Vagina (tissue), 2 donors: ENCODE measurements at places on chromosomes 6 and 20.

DNA sequence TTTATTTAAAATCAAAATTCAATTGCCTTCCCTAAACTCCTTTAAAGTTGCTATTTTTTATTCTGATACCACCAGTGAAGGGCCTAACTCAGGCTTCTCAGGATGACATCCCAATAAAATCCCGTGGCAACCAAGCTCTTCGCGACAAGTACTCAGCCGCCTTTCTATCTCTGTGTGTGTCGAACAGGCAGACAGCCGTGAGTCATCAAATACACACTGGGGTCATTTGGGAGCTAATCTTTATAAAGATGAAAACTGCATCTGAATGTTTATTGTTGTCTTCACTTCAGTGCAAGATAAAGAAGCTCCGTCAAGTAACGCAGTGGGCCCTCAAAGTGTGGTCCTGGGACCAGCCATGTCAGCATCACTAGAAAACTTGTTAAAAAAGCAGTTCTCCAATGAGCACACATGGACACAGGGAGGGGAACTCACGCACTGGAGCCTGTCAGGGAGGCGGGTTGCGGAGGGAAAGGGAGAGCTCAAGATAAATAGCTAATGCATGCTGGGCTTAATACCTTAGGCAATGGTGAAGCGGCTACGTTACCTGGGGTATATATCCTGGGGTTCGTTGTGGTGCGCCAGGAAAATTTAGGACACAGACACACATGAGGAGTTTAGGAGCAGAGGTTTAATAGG is 119.3 kb downstream of the RNF144B start:
- DNase-seq = no peak

DNA sequence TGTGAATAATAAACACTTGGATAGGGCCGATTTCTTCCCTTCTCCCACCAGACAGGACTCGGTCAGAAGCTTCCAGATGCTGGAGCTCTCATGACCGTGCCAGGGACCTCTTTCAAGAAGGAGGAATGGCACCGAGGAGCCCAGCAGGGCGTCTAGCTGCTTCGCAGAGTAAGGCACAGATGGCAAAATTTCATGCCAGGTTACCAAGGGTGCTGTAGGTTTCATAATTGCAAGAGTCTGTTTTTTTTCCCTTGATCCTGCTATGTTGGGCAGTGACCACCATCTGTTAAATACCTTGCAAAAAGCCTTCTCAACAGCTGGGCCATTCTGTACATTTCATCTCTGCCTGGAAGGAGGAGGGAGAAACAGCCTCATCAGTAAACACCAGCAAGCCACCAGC is 111.8 kb downstream of the EDN3 start:
- no peak for DNase-seq

- DNase-seq = no peak
Observed at GRCh38 chr6:6439778-6440177, 119.3 kb upstream of the F13A1 start.

DNA sequence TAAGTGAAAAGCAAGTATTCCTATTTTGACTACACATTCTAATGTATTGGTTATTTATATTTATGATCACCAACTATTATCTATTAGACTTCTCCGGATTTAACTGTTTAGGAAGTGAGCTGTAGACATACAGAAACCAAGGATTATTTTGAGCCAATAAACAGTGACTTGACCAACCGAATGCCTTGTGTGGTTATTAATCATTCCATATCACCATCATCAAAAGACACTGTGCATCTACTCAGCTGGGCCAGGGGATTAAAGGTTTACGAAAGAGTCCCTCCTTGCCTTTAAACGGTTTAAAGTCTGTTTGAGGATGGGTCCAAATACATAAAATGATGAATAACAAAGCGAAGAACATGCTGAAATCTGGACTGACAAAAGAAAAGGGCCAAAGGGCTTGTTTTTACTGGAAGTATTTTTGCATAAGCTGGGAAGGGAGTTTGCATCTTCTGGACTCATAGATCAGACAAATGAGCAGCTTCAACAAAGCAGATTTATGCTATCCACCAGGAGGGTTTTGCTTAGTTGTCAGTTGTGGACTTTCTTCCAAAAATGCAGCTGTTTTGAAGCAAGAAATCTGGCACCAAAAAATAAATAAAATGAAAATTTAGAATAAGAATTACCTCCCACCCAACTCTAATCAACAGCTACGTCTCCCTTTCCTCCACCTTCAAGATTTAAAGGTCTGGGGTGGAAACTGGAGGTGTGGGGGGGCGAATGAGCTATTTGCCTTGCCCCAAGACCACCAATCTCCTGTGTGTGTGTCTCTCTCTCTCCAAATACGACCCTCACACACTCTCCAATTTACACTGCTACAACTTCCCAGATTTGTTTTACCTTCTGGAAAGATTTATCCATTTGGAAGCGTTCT is 33.6 kb upstream of the ID4 start:
- DNase-seq = no peak

GRCh38 chr20:24681634-24682495 is 212.4 kb downstream of the SYNDIG1 start:
- no peak for DNase-seq

DNA sequence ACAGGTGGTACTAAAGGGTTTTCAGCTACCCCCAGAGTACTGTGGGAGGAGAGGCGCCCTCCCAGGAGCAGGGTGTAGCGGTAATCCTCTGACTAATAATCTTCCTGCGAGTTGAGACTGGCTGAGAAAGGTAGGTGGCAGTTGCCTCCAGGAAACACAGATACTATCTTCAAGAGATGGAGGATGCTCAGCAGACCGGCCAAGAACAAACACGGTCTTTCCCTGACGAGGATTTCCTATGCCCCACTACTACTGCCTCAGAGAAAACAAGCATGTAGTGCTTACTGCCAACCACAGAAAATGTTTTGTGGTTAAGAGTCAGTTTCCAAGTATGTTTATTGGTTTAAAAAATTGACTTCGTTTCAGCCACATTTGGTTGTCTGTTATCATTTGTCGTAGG is 26.8 kb downstream of the C6orf89 start:
- DNase-seq = no peak

GRCh38 chr20:38640521-38640920 is 38.9 kb downstream of the ARHGAP40 start:
- no peak for DNase-seq

GRCh38 chr6:47376930-47377329 is 67.2 kb upstream of the TNFRSF21 start:
- DNase-seq = no peak

GRCh38 chr20:25533920-25534700 is 51.2 kb downstream of the NINL start:
- DNase-seq = no peak

- no peak for DNase-seq
Observed at GRCh38 chr20:49818816-49819215, 6.2 kb downstream of the SLC9A8 start.

- DNase-seq = no peak
Observed at GRCh38 chr6:25277386-25277785, 1.8 kb upstream of the CARMIL1 start.

- no peak for DNase-seq
Observed at GRCh38 chr6:44028789-44029310, 98.4 kb downstream of the MRPL14 start.

DNA sequence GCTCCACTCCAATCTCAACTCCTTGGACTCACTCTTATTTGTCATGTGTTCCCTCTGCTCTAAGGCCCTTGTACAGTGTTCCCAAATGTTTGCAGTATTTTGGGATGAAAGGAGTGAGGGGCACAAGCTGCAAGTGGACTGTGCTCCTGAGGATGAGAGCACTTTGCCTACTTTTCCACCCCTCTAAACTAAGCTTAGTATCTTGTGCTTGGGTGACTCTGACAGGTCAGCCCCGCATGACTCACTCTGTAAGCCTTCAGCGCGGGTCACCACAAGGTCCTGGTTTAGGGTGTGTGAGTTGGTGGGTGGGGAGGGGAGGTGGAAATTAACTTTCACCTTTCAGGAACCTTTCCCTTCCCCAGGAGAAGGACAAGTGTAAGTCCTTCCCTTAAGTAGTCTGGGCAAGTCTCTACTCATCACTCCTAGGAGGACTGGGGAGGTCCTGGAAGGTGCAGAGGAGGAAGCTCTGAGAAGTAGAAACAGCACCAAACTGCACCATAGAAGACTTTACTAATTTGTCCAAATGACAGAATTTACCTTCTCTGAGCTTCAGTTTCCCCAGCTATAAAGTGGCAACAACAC is 68.8 kb upstream of the EPB41L1 start:
- no peak for DNase-seq

DNA sequence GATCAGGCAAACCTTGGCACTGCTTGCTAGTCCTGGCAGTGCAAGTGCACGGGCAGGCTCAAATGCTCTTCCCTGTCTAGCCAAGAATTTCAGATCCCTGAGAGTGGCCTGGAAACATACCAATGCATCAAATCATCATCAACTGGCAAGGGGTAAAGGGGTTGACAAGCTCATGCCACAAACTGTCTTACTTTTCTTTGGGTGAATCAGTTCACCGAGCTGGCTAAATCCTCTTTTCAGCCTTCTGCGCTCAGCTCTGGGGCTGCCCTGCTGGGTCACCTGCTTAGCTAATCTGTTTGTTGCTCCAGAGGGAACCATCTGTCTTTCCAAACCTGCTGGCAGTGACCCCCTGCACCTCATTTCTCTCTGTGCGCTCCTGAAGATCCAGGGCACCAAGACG is 59.5 kb downstream of the LYRM4 start:
- DNase-seq = no peak
